Stimulated activated CD8-positive, alpha-beta memory T cell treated with anti-CD3 and anti-CD28 coated beads, Interleukin-4, amount 100 ng/mL, for 4 hours (primary cell): ENCODE measurements at places on chromosomes 7 and 10.

DNA sequence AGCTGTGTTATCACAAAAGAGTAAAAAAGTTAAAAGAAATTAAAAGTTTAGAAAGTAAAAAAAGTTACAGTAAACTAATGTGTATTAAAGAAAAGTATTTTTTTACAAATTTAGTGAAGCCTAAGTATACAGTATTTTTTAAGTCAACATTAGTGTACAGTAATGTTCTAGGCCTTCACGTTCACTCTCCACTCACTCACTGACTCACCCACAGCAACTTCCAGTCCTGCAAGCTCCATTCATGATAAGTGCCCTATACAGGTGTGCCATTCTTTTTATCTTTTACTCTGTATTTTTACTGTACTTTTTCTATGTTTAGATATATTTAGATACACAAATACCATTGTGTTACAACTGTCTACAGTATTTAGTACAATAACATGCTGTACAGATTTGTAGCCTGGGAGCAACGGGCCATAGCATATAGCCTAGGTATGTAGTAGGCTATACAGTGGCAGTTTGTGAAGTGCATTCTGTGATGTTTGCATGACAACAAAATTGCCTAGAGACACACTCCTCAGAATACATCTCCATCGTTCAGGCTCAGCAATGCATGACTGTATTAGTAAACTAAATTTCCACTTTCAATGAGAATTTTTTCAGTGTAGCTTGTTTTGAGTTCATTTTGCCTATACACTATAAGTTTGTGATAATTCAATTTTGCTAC lies 539.9 kb upstream of the C7orf33 start:
- no peak for DNase-seq

- DNase-seq = no peak
Observed at GRCh38 chr10:111493024-111493625, 416.3 kb downstream of the ADRA2A start.

DNA sequence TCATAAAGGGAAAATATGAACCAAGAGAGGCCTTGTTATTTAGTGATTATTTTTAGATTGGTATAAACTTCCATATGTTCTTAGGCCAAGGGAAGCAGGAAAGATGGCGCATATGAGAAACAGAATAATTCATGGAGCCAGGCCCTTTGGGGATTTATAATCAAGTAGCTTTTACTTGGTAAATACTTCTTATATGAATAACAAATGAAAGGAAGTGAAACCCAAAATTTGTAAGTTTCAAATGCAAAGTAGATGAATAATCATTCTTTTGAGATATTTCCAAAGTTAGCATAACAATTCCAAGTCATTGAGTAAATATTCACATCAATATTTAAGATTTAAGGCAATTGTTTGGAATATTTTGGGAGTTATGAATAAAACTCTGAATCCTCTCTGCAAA lies 13.9 kb upstream of the OPTN start:
- DNase-seq = no peak

GRCh38 chr10:3622845-3623621 lies 162.0 kb downstream of the KLF6 start:
- DNase-seq = no peak

GRCh38 chr10:103651783-103652476 lies 158.4 kb downstream of the NEURL1 start:
- no peak for DNase-seq

- no peak for DNase-seq
Observed at GRCh38 chr10:9239298-9239697, 1184.8 kb downstream of the GATA3 start.

GRCh38 chr10:43420369-43421200 lies 11.6 kb upstream of the HNRNPF start:
- peak; percentile 76 for DNase-seq

DNA sequence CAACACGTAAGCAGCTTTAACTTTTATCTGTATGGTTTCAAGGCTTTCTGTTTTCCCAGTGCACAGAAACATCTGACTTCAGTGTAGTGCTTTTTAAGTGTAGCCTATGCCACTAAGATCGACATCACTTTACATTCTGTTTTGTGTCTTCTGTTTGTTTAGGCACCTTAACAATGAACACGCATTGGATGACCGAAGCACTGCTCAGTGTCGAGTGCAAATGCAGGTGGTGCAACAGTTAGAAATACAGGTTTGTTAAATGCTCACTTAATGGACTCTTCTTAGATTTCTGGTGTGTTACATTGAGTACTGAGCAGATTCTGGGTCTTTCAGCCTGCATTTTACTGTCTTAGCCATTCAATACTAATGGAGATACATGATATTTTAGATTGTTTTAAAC lies 237.4 kb downstream of the FOXP2 start:
- no peak for DNase-seq

DNA sequence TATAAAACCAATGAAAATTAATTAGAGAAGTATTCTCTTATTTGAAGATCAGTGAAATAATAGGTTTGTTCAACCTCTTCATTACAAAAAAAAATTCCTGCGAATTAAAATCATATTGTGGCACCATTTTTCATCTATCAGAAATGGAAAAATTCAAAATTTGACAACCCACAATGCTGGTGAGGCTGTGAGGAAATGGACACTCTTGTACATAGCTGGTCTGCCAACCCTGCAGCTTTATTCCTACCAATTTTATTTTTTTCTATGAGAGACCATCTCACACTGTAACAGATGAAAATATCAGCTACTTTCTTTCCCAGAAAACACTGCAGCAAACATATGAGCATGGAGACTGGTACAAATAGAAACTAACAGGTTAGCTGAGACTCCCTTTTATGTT lies 208.8 kb upstream of the SEMA3E start:
- DNase-seq = no peak

- no peak for DNase-seq
Observed at GRCh38 chr10:103693812-103694205, 161.6 kb downstream of the SH3PXD2A start.

DNA sequence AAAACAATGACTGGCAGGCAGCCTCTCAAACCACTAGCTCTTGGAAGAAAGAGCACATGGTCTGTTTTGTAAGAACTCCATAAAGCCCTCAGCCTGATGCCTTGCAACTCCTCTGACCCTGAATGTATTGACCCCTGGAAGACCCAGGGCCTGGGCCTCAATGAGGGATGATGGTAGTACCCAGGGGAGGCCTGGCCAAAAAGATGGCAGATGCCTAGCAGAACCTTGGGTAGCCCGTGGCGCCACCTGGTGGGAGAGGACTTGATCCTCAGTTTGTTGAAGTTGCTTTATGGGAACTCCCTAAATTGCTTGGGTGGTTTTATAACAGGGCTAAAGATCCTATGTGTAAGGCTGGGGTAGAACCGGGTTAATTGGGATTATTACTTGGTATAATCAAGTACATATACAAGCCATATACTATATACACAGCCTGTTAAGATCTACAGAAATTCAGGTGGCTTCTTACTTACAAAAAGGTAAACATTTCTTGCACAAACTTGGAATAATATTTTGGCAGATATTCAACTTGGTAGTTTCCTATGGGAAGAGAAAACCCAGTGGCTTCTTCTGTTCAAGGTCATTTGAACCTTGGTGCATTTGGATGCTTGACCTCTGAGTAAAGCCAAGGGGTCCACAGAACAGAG lies 95.8 kb upstream of the CACUL1 start:
- DNase-seq = peak; percentile 18

DNA sequence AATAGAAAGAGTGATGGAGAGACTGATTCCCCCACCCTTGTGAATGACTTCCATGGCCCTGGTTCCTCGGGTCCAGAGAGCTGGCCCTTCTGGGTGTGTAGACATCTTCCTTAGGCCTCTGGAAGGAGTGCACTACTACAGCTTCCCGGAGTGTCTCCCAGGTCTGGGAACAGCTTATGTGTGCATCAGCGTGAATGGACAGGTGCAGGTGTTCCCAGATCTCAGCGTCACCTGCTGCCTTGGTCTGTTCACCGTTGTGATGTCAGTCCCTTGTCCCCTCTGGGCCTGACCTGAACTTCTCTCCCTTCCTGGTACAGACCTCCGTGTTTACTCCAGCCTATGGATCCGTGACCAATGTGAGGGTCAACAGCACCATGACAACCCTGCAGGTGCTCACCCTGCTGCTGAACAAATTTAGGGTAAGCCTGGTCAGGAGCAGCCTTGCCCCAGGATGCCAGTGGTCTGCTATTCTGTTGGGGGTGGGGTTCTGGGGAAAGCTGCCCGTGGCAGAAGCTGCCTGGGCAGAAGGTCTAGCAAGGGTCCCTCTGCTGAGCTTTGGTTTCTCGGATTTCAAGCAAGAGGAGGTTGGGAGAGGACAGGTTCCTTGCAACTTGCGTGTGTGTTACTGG lies 10.5 kb upstream of the DEPP1 start:
- no peak for DNase-seq
